ENCODE measurements at places on chromosomes 3 and 15.

DNA sequence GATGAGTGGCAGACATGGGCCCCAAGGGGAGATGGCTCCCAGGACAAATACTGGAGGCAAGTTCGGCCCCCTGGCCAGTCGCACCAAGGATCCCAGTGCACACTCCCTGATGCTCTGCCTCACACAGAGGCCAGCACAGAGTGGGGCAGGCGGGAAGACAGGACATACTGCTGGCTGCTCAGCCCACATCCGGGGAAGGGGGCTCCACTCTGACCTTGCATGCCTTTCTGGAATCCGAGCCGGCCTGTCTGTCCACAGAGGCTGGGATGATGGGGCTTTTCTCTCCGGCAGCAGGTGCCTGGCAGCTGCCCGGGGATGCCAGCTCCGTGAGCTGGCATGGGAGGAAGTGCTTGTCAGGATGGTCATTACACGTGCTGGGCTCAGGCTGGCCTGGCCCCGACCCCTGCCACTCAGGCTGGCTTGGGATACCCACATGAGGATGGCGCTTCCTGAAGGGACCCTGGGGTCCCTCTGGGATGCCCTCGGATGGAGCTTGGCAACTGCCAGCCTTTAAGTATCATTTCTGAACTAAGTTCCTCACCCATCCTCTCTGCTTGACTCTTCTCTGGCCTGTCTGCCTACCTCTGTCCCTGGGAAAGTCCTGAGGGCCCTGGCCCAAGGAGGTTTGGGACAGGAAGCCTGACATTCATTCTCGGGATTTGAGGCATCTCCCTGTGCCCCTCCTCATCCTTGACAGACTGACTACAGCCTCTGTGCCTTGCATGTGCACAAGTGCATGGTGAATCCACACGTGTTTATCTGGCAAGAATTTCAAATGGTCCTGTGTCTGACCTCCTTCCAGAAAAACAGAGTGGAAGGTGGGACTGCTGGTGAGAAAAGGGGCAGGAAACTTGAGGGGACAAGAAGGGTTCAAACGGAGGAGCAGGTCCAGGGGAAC, 46.5 kb downstream of the EXOG start:
- DNase-seq = peak; percentile 27

DNA sequence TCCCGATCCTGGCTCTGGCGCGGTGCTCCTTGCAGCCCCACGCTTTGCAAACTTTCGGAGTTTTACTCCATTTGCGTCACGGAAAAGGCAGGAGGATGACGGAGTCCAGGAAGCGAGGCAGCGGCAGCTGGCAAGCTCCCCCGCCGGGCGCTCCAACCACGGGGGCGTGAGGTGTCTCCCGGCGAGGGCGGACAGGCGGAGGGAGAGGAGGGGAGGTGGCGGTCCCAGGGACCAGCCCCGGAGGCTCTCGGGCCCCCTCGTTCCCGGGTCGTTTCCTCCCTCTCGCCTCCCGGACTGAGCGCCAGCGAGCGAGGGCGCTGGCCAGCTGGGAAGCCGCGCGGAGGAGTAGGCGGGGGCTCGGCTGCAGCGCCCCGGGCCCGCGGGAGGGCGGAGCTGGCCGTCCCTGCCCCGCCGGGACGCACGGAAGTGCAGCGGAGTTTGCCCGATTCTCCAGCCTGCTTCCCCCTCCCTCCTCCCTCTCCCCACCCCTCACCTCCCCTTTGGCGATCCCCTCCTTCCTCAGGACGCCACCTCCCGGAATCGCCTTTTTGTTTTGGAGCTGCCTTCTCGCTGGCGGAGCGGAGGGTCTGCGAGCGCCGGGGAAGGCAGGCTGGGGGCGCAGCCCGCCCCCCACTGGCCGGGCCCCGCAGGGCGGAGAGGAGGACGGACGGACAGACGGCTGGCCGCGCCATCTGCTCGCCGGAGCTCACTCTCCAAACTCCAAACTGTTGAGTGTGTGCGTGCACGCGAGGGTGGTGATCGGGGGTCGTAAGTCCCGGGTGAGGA, at the start of gene SNX33:
Gene SNX33, plus strand, starts transcription at position 543 of the 786 bp plus-strand sequence. CDS start 1,191 bp downstream, outside the sequence.
- DNase-seq = peak; percentile 82

DNA sequence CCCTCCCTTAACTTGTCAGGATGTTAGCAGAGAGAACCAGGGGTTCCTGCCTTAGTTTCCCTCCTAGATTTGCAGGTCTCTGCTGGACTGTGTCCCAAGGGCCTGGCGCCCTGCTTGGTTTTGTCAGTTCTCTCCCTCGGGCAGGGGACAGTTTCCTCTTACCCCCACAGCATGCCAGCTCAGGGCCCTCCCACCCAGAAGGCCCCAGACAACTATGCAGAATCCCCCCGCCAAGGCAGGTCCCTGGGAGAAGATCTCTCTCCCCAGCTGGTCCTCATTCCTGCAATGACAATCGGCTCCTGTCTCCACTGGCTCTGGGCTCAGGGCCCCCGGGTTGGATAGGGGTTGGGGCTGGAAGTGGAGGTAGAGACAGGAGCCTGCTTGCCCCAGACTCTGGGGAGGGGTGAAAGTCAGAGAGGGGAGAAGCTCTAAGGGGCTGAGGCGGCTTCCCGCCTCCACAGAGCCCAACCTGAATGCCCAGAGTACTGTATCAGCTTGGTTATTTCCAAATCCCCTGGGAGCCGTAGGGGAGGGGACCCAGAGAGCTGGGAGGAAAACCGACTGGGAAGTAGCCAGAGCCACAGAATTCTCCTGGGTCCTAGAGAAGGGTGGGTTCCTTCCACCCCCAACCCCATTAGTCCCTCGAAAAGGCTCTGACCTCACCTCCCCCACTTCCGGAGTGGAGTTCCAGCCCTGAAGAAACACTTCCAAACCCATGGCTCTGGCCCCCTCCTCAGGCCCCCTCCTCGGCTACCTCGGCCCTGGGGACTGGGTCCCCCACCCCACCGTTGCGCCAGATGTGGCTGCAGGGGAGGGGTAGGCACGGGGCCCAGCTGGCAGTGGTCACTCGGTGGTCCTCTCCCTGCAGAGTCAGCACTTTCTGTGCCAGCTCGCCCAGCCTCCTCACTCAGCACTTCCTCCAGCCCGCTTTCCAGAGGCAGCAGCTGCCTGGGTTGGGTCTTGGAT, 3.8 kb upstream of the LOXL1 start:
- peak; percentile 63 for DNase-seq

DNA sequence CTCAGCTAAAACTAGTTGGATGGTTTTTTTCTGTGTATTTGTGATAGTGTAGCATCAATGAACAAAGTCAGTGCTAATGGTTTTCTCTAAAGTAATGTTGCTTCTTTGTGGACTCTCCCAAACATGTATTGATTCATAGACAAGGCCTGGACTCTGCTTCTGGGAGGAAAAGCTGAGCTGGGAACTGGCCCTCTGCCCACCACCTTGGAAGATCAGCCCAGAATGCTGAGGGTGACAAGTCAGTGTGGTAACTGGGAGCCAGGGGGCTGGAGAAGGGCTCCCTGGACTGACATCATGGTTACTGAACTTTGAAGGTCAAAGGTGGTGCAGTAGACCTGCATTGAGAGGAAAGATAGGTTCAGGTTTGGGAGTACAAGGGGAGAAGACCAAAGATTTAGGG, 3.0 kb downstream of the ARHGAP31 start:
- DNase-seq = no peak

- no peak for DNase-seq
Observed at GRCh38 chr3:23867400-23867799, 49.4 kb downstream of the NKIRAS1 start.

DNA sequence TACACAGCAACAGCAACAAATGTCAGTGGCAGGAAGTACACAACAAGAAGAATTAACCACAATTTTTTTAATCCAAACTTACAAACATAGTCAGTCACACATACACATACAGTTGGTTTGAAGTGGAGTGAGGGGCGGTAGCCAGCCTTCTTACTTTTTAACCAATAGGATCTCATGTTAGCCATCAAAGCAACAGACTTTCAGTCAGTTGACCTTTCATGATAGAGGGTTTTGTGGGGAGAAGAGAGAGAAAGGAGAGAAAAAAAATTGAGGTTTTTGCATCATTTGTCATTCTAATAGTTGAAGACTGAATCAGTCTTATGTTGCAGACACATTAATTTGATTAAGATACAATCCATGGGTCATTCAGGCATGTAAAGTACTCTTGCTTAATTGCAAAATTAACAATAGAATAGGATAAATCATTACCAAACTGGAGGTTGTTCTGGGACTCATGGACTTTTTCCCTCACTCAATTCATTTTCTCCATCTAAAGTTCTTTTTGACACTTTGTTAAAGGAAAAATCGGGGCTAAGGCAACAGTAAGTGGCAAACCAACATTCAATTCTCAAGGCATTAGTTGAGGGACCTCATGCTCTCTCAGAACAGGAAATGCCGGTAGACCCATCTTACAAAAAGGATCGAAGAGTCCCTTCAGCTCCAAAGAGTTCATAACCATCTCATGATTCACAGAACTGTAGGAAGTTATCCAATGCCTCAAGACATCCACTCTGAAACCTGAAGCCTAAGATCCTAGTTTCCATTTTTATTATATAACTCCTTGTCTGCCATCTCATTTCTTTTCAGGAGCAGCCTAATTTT, 159.5 kb upstream of the LPP start:
- no peak for DNase-seq

DNA sequence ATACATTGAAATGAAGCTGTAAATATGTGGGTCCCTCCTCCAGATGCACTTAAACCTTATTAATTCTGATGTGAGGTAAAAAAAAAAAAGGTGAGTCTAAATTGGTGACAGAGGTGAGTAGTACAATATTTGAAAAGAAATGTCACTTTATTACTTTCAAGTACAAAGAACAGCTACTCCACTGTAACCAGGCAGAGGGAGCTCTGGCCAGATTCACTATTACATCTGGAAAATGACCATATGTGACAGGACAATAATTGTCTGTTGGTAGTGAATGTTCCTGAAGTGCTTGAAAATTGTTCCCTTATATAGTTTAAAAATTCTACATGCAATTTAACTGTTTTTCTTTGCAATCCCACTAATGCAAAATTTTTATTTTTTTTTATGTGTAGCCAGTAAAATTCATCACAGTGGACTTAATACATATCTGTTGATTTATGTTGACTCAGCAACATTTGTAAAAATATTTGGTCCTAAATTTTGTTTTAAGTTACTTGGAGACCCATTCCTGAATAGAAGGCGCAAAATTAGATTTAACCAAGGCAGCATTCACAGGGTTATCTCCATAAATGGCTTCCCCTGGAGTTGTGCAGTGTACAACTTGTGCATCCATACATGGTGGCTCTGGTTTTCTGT, 231.9 kb upstream of the TBC1D5 start:
- no peak for DNase-seq

GRCh38 chr3:97928986-97929385, 43.2 kb downstream of the RIOX2 start:
- DNase-seq = no peak

GRCh38 chr3:188978421-188979171, 193.2 kb upstream of the TPRG1 start:
- DNase-seq = no peak

DNA sequence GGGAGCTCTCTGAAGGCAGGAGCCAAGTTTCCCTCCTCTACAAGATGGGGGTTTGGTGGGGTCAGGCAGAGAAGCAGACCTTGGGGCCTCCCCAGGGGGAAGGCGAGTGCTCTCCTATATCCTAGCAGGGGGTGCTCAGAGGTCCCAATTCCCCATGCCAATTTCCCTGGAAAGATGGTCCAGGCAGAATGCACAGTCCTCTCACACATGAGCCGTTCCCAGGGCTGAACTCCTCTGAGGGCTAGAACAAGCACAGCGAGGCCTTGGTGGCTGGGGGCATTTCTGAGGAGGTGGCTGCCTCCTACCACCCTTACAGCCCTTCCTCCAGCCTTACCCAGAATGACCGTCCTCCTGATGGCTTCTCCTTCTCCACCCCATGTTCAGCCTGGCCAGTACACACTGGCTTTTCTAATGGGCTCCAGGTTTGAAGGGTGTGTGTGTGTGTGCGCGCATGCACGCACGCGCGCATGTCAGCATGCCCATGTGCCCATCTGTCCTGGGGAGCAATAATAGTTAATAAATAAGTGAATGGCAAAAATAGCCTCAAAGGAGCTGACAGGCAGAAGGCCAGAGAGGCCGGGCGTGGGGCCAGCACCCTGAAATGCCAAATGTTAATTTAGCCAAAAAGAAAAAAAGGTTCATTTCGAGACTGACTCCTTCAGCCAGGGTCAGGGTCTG, 24.4 kb downstream of the ADCY5 start:
- DNase-seq = no peak

GRCh38 chr3:131705558-131706051, 202.8 kb upstream of the MRPL3 start:
- no peak for DNase-seq

GRCh38 chr15:78302579-78303312, 3.3 kb upstream of the SKIC8 start:
- no peak for DNase-seq

DNA sequence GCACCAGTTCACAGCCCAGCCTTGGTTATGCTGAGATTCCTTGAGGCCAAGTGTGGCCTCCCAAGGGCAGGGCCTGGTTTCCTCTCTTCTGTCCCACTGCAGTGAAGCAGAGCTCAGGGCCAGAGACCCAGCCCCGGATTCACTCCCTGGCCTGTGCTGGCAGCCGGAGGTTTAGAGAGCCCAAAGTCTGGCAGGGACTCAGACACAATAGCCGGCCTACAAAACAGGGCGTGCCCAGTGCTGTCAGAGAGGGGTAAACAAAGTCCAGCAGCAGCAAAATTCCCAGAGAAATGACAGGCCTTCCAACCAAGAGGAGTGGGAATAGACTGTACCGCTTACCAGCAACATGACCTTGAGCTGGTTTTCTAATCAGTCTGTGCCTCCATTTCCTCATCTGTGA, 14.0 kb downstream of the VIPR1 start:
- no peak for DNase-seq

DNA sequence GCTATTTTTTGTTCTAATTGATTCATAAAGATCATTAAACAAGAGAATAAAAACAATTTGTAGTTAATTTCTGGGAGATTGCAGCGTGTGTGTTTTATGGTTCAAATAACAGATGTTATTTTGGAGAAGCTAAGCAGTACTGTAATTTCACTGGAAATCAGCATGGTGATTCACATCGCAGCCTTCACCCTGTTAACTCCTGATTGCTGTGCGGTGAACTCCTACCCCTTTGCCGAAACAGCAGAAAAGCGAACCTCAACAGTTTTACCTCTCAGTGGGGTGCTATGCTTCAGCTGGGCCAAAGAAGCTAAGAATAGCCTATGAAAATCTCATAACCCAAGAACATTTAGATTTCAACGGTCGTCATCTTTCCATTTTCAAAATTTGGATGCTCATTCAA, 441.5 kb upstream of the RARB start:
- DNase-seq = no peak

- DNase-seq = no peak
Observed at GRCh38 chr3:63508771-63509170, 143.7 kb upstream of the SNTN start.

DNA sequence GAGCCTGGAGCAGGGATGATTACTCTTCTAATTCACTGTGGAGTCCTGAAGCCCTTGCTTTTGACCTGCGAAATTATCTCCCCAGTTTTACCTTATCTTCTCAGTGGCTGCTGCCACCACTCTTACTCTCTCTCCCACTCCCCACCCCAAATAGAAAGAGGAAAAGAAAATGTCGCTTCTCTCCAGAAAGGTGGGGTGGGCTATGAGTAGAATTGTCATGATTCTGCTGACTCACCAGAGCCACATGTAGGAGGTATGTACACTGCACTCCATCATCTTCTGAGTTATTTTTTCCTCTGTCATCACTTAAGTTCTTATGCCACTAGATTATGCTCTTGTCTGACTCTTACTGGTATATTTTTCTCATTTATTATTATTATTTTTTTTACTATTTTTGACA, 43.9 kb upstream of the TMEM158 start:
- no peak for DNase-seq

All from left kidney (tissue), 8 donors.